ENCODE measurements at places on chromosomes 3 and 15.

- DNase-seq: no peak
Measured at GRCh38 chr3:153957421-153957820, 163.8 kb upstream of the ARHGEF26 start.

GRCh38 chr3:142930463-142930862, 33.0 kb downstream of the PAQR9 start:
- no peak for DNase-seq

GRCh38 chr3:30989276-30990030, 95.0 kb upstream of the GADL1 start:
- no peak for DNase-seq

DNA sequence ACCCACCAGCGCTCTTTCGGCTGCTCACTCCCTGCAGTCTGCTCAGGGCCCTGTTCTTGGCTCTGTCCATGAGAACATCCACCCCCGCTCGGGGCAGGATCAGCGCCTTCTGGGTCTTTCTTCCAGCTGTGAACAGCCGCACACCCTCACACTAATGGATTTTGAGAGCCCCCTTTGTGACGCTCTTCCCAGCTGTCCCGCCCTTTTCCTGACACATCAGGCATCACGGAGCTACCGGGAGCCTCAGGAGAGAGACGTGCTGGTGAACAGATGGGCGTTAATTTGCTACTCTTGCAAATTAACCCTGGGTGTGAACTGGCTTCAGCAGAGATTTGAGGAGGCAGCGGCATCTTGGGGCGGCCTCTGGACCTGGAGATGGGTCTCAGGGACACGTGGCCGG, 113.0 kb downstream of the TMEM266 start:
- no peak for DNase-seq

DNA sequence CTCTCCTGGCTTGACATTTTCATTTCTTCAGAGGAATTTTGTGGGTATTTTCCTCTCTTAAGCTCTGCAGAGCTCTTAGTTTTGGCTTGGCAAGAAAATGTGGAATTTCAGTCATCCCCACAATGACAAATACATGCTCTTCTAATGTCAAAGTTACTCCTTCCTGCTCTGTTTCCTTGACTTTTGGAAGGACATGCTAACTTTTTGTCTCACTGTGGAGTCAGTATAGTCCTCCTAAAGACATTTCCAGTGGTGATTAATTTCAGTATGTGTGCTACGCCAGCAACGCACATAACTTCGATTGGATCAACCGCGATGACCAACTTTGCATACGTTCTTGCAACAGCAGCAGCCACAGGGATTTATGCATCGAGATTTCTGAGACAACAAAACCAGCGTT, 13.3 kb downstream of the EBLN2 start:
- DNase-seq: no peak

DNA sequence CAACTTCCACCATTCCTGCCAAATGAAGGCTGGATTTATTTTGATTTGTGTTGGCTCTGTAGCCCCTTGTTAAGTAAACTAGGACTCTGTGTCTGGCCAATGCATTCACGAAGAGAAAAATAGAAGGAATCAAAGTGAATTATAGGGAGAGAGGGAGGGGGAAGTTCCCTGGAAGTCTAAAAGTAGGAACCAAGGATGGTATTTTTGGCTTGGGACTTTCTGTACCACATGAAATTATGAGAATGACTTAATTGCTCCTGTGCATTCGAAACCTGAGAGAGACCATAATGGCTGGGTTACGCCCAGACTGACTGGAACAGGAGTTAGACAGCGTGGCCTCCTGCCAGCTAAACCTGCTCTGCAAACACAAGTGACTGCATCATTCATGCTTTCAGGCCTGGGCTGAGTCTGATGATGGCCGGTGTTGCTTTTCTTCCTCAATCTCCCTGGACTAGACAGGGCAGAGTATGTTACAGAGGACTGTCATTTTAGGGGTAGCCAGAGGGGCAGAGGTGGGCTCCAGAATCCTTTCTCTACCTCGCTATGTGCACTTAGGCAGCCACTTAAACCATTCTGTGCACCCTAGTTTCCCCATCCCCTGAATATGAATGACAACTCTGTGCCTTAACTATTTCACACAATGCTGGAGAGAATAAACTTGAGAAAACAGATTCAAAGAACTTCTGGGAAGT, 58.9 kb downstream of the MYO1E start:
- no peak for DNase-seq

DNA sequence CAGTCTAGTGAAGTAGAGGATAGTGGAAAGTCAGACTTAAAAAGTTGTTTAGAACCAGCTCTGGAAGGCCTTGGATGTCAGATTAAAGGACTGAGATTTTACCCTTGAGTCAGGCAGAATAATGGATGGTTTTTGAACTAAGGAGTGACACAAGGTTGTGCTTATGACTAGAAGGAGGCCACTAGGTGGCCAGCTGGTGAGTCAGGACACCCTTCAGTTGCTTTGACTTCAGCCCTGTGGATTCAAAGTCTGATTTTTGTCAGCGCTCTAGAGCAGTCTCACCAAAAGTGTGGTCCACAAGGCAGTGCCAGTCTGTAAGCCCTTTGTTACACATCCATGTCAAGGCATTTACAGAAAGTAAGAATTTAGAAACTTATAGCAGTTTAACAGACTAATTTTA, 3.8 kb upstream of the GABPB1 start:
- peak; percentile 39 for DNase-seq

GRCh38 chr15:86875067-86875466, 795.4 kb downstream of the AGBL1 start:
- DNase-seq: no peak

DNA sequence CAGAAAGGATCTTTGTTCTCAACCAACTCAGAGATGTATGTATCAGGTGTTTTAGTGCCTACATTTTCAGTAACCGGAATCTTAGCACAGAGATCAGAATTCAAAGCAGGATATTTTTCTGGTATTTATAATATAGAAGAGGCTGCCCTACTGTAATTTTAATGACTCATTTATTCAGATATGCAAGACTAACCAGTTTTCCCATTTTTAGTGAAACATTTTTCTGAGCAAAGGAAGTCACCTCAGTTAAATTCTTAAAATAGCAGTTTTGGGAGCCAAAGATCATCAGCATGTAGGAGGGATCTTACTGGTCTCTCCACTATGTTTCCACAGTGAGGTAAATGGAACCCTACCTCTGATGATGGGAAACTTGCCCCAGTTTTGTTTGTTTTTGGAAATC, 42.0 kb downstream of the SRP14 start:
- DNase-seq: no peak

DNA sequence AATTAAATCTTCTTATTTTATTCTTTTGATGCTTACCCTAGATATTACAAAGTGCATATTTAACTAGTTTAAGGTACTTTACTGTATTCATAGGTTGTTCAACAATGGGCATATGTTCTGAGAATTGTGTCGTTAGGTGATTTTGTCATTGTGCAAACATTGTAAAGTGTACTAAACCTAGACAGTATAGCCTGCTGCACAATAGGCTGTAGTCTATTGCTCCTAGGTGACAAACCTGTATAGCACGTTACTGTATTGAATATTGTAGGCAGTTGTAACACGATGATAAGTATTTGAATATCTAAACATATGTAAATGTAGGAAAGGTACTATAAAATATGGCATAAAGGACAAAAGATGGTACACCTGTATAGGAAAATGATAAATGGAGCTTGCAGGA, 100.7 kb downstream of the CACNA2D3 start:
- no peak for DNase-seq

DNA sequence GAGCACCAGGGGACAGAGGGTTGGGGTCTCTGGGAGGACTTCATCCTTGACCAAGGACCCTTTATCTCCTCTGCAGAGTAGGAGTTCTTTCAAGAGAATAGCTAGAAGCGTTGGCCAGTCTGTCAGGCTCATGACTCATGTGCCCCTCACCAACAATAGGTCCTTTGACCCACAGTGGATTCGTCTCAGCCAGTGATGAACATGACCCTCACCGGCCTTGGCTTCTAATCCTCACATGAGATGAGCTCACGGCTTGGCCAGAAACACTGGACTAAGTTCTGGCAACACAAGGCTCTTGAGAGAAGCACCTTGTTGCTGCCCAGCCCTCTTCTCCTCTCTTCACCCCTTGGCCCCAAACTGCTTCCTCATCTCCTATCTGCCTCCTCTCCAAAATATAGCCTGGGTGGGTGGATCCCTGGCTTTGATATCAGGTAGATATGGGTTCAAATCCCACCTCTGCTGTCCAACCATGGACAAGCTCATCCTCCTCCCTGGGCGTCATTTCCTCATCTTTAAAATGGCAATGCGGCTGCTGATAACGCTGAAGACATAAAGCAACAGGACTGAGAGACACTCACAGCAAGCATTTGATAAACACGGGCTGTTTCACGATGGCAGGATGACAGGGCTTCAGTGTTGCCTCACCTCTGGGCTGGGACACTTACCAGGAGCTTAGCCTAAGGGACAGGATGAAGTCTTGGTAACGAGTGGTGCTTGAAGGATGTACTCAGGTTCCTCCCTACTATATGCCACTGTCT, 446.7 kb upstream of the PROK2 start:
- no peak for DNase-seq

- DNase-seq: no peak
Measured at GRCh38 chr3:59472541-59472940, 422.7 kb upstream of the CFAP20DC start.

GRCh38 chr3:103693831-103694230, 1259.0 kb downstream of the ZPLD1 start:
- DNase-seq: no peak

DNA sequence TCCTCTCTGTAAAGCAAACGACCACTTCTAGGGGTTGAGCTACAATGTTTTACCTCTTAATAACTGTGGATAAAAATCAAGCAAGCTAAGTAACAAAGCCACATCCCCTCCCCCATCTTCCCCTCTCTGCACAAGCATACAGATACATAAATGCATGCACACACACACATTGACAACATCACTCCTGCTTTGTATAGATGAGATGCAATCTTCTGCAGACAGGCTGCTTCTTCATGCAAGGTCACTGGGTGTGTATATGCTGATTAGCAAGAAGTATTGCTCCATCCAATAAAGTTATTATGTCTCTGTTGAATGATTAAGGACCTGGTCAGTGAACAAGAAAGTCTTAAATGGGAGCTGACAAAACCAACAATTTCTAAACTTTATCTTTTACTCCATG, 8.8 kb upstream of the ATP11B start:
- DNase-seq: no peak

- DNase-seq: no peak
Measured at GRCh38 chr3:38566215-38566528, 70.0 kb downstream of the EXOG start.

GRCh38 chr15:69661446-69661845, 208.8 kb downstream of the RPLP1 start:
- no peak for DNase-seq

DNA sequence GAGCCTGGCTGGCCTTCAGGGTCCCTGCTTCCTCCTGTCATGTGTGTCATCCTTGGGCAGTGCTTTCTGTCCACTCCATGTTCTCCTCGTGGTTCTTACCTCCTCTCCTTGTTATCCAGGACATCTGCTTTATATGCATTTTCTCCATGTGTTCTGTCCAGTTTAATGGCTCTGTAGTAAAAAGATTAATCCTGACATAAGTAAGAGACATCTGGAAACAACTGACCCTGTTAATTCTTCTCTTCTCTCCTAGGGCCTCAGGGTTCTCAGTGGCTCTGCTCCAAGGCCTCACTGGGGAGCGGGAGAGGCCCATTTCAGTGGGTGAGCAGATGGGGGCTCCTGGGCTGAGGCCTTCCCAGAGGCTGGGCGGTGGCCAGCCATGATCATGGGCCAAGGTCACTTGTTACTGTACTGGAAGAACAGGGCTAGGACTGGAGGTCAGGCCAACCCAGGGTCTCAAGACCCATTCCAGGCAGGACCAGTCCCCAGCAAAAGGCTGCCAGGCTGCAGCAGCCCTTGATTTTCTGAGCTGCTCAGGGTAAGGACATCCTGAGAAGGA, 20.2 kb upstream of the CDCP1 start:
- no peak for DNase-seq

- DNase-seq: peak; percentile 100
Measured at GRCh38 chr3:161890147-161890625, 393.6 kb downstream of the OTOL1 start.

- DNase-seq: no peak
Measured at GRCh38 chr15:36755341-36756000, 176.0 kb downstream of the CDIN1 start.
